ENCODE measurements at places on chromosomes 4 and X. TPM values are rescaled to one million over a fixed set of nuclear protein-coding genes. Genes with fewer than 3 reads are reported as not detected.

Gene CT55
- not detected for total RNA-seq

Gene ETDA
- total RNA-seq = not detected

GRCh38 chrX:15242899-15243555 lies 26.9 kb downstream of the ASB9 start:
- peak; percentile 69 for DNase-seq
- H3K4me3 ChIP-seq = no peak overlapping the region
- no peaks in the 10 kb centered on the region for H3K36me3 ChIP-seq
- no peaks in the 10 kb centered on the region for H3K4me1 ChIP-seq

GRCh38 chr4:127995776-127996175 lies 30.6 kb downstream of the ABHD18 start:
- no peaks in the 10 kb centered on the region for H3K4me1 ChIP-seq
- H3K36me3 ChIP-seq = no peaks in the 10 kb centered on the region
- H3K4me3 ChIP-seq = no peak overlapping the region

Data from hepatocyte (in vitro differentiated cells).